ENCODE measurements at places on chromosomes 2 and 18. TPM values are rescaled to one million over a fixed set of nuclear protein-coding genes. Genes with fewer than 3 reads are reported as not detected.

Gene NEB
- total RNA-seq: 2.6 TPM

Gene NETO1
- not detected for total RNA-seq

Gene ADCY3
- 24.7 TPM for total RNA-seq

Gene SERPINB3
- total RNA-seq: not detected

Gene CASP10
- 0.52 TPM for total RNA-seq

Gene UGT1A3
- not detected for total RNA-seq

Gene STPG4
- 0.19 TPM for total RNA-seq

Gene RASGRP3
- 9.4 TPM for total RNA-seq

Measured in LHCN-M2 (cell line).